ENCODE measurements at places on chromosomes 16 and 17. TPM values are rescaled to one million over a fixed set of nuclear protein-coding genes. Genes with fewer than 3 reads are reported as not detected.

The PAGR1 gene
- 42.8 TPM for polyA plus RNA-seq

The TVP23A gene
- 0.12 TPM for polyA plus RNA-seq

DNA sequence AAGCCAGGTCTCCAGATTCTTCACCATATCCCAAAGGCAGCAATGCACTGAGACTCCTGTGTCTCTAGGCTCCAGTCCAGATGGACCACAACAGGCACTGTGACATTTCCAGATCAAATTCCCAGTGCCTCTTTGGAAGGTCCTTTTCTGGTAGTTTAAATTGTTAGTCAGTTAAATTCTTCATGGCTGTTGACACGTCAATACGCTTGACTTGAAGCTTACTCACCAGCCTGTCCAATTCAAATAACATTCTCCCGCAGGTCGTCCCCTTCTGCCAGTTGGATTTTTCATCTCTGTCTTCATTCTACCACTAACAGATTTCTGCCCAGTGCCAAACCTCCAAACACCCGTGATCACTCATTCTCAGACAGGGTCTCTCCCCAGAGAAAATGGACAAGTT is 86.7 kb downstream of the SHISA9 start:
- no peak for DNase-seq

GRCh38 chr16:89199241-89200123 is 855 bp downstream of the SLC22A31 start:
- no peak for DNase-seq

GRCh38 chr17:17840751-17841591 is 4.2 kb upstream of the SREBF1 start:
- DNase-seq, result peak; percentile 59

DNA sequence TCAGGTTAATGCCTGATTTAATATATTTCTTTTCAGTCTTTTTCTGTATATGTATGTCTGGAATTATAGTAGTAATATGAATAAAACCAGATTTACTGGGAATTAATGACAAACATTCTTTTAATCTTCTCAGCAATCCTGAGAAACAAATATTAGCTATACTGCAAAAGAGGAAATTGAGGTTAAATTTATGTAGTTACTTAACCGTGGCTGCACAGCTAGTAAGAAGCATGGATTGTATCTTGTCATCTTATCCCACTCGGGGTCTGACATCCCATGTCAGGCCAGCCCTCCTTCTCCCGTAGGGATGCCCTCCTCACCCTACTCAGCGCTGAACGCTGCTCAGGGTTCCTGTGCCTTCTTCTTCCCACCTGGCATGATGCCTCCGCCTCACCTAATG is 143.0 kb downstream of the FTO start:
- DNase-seq, result no peak

DNA sequence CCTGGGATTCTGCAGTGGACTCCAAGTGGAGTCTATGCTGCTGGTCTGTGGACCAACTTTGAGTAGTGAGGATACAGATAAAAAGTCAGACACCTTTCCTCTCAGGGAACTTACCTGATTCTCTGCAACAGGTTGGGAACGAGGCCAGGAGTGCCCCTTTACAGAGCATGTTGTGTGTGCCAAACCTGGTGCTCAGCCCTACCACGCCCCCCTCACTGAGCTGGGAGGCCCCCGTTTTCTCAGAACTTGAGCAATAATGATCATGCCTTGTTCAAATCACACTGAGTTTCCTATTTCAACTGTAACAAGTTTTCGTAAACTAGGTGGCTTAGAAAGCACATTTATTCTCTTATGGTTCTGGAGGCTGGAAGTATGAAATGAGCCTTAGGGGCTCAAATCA is 182.0 kb downstream of the COPRS start:
- DNase-seq, result no peak
